ENCODE measurements at places on chromosomes 12 and 14.

DNA sequence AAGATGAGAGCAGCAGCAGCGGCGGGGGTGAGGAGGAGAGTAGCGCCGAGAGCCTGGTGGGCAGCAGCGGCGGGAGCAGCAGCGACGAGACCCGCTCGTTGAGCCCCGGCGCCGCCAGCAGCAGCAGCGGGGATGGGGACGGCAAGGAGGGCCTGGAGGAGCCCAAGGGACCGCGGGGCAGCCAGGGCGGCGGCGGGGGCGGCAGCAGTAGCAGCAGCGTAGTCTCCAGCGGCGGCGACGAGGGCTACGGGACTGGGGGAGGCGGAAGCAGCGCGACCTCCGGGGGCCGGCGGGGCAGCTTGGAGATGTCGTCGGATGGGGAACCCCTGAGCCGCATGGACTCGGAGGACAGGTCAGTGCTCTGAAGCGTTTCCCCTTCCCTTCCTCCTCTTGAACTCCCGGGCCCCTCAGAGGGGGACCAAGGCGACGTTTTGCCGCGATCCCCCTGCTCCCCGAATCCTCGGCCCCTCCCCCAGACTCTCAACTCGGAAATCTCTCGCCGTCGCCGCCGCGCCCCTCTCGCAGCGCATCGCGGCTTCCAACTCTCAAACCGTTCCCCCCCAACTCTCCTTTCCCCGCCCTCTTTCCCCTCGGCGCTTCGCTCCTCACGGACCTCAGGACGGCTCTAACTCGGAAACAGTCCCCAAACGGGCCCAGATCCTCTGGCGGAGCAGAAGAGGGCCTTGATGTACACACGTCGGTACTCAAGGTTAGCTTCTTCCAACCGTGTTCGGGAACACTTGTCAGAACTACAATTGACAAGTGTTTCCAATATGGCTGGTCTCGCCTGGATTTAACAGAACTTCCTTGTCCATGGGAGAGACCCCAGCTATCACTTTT is 947 bp downstream of the AEBP2 start:
- peak; percentile 58 for DNase-seq

DNA sequence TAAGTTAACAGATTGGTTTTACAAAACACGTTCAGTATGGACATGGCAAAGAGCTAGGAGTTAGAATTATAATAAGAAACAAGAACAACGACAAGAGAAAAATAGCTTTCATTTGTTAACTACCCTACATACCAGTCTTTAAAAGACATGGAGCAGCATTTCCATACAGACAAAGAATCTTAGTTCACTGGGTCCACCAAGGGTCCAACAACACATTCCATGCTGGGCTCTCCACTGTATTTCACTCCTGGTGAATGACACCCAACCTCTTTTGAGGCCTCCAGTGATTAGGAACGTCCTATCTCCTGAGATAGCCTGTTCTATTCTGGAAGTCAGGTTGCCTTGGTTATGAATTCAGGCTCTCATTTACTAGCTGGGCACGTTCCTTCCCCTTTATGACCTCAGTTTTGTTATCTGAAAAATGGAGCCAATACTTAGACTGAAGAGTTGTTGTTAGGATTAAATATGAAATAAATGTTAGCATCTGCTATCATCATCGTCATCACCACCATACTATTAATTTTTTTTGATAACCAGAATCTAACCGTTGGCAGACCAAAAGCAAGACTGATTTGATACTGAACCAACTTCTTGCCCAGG is 37.7 kb downstream of the C12orf75 start:
- DNase-seq: no peak

DNA sequence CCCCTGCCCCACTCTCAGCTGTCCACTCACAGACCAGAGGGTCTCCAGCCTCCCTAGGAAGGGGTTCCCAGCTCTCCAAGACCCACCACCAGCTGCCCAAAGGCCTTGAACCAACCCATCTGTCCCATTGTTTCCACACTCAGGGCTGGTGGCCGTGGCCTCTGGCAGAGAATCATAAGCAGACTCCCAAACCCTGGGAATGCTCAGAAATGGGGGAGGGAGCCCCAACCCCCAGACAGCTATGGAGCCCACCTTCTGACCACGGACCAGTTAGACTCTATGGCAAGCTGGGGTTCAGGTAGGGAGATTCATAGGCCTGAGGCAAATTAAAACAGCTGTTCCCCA is 280.0 kb downstream of the DPF3 start:
- DNase-seq: no peak

- peak; percentile 56 for DNase-seq
Measured at GRCh38 chr12:26853303-26854030, 20.5 kb upstream of the ITPR2 start.

GRCh38 chr14:61256826-61257468 is 24.2 kb downstream of the TMEM30B start:
- no peak for DNase-seq

DNA sequence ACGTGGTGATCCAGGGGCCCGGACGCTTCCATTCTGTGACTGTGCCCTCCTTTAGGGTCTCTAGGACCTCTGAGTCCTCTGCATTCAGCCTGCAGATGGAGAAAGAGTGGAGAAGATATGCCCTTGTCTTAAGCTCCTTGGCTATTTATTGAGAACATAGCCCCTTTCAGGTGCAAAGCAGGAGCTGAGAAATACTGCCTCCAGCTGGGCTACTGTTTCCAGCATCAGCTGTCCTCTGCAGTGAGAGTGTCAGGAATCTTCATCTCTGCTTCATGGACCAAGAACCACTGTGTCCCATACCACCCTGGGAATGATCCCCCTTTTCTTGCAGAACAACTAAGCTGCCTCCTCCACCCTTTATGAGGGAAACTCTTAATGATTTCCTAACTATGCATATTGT is 47.8 kb upstream of the CEP83 start:
- no peak for DNase-seq

DNA sequence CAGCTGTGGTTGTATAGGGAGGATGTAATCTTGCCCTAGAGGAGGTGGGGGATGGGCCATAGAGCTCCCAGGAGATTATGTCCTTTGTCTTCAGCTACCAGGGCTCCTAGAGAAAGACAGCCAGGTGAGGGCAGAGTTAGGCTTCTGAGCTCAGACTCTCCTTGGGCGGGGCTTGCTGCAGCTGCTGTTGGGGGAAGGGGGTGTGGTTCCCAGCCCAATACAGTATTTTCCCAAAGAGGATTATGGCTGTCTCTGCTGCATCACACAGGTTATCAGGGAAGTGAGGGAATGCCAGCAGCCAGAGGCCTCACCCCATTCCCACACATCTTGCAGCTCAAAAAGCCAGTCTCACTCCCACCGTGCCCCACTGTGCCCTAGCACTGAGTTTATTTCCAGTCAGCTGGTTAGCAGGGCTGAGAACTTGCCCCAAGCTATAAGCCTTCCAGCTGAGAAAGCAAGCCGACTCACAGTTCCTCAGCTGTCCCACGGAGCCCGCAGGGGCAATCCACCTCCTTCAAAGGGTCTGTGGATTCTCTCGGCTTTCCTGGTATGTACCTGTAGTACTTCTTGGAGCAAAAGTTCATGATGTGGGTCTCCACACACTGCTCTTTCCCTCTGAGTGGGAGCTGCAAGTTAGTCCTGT is 217.3 kb upstream of the CPNE8 start:
- no peak for DNase-seq

DNA sequence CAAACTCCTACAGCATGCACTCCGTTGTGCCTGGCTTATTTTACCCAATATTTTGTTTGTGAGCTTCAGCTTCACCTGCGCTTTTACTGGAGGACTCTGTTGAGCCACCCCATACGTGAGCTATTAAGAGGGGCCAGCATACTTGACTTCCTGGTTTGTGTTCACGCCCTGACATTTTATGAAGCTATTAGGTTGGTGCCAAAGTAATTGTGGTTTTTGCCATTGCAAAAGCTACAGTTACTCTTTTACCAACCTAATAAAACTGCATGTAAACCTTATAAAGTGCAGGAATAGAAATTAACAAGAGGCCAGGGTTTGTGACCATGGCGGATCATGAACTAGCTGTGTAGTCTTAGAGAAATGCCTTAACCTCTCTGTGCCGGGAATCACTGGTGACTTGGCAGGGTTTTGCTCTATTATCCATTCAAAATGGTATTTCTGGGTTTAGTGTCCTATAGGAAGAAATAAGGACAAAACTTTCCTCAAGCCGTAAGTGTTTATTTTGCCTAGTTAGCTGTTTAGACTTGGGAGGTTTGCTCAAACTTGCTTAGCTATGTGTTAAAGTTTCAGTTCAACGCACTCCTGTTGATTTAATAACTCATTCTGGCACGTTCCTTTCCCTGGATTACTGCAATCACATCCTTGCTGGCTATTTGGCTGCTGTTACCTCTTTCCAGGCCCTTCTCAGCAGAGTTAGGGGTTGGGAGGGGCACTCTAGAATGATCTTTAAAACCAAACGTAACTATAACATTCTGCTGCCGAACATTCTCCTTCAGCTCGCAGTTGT is 1027.6 kb downstream of the BCL11B start:
- DNase-seq: no peak

GRCh38 chr12:5898874-5899273 is 46.2 kb downstream of the ANO2 start:
- DNase-seq: no peak

DNA sequence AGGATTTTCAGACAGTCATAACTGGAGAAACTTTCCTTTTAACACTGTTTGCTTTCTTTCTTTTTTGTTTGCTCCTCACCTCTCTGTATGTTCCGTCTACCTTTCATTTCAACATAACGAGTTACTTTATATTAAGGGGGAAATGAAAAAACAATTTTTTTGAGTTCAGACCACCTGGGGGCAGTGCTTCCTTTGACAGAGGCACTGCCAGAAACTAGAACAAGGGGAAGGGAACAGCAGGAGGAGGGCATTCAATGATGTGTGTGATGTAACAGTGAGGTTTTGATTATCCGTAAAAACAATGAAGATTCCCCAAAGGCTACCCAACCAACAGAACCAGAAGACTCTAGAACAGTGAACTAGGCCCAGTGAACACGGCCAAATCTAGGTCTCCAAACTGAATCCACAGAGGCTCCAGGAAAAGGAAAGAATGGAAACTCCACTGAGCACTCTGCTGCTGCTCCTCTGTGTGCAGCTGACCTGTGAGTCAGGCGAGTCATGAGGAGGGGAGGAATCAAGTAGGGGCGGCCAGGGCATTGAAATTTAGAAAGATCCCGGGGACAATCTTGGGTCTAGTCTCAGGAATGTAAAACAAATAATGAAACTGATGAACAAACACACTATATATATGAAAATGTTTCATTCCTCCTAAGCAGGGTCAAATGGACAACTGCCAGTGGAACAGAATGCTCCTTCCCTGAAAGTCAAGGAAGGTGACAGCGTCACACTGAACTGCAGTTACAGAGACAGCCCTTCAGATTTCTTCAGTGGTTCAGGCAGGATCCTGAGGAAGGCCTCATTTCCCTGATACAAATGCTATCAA is 323.5 kb downstream of the DAD1 start:
- DNase-seq: no peak

DNA sequence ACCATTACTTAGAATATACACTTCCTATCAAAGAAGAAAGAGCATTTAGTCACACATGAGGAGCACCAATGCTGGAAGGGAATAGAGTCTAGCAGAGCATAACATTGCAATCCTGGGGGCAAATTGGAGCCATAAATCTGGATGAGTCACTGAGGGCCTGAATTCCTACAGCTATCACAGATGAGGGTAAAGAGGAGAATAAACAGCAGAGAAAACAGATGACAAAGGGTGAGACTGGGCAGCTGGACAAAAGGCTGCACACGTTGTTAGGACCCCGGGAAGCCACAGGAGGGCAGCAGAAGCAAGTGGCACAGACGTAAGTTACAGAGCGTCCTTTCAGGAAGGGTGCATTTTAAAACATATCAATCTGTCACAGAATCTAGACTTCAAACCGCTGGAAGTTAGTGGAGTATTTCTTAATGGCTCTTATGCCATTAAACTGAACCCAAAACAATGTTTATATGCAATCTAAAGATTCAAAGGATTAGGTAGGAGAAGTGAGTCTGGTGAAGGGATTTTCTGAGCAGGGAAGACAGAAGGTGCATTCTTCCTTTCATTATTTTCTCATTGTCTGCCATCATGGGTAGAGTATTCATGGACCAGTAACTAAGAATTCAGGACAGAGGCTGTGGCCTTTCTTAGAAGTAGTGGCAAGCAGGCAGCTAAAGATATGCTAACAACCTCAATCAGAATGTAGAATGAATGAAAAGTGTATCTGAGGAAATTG is 159.8 kb upstream of the DAAM1 start:
- DNase-seq: peak; percentile 17
